CD4-positive, CD25-positive, alpha-beta regulatory T cell (primary cell): ENCODE measurements at places on chromosomes 5 and 9. TPM values are rescaled to one million over a fixed set of nuclear protein-coding genes. Genes with fewer than 3 reads are reported as not detected.

The PCDHA12 gene
- not detected for total RNA-seq

The GABRA6 gene
- total RNA-seq: not detected

The TMOD1 gene
- total RNA-seq: 3.7 TPM

The LCN15 gene
- total RNA-seq: not detected

The CORO2A gene
- total RNA-seq: 27.0 TPM

The EFNA5 gene
- not detected for total RNA-seq

The DROSHA gene
- 57.6 TPM for total RNA-seq

The HINT1 gene
- 222 TPM for total RNA-seq

The ZNF658 gene
- 1.5 TPM for total RNA-seq

The TRPM3 gene
- total RNA-seq: not detected

The ZNF454 gene
- total RNA-seq: 0.17 TPM

The EPB41L4B gene
- total RNA-seq: not detected
